ENCODE measurements at places on chromosomes 2 and 18.

- DNase-seq = no peak
These were observed 130.9 kb upstream of the SMAD7 start for GRCh38 chr18:49081511-49082155.

DNA sequence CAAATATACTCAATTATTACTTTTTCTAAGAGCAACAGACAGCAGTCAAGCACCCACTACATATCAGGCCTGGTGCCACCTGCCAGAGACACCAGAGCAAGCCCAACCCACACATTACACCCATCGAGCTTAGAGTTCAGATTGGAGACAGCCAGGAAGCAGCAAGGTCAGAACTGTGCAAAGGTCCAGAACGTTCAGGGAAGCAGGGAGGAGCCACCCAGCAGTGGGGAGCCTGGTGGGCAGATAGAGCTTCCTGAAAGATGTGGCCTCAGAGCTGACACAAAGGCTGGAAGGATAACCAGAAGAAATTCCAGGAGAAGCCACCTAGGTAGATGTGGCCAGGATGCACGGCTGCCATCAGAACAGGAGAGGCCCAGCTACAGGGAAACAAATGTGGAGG, 440.5 kb upstream of the ID2 start:
- no peak for DNase-seq

DNA sequence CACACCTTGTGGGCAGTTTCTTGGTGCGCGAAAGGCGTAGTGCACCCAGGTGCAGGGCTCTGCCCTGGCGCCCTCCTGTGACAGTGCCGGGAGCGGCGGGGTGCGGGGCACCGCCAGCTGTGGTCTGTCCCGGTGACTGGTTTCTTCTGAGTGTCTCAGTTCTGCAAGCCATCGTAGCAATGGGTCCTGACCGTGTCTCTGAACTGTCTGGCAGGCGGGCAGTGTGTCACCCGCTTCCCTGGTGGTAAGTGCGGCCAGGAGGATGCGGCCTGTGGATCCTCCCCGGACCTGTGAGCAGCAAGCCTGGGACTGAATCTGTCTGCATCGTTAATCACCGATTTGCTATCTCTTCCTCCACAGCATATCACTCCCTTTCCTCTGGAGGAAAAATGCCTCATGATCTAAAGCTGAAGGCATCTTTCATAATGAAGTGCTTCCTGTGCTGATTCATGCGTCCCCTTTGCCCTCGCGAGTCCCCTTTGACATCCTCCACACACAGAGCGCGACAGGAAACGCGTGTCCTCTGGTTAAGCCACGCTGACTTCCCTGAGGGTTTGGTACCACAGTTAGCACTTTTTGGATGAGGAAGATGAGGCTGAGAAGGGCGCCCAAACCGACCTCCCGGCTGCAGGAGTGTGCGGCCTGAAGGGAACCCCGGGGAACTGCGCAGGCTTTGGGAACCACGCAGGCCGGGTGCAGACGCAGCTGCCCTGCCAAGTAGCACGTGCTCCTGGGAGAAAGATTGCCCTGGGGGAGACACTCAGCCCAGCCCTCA, 416.0 kb upstream of the HS6ST1 start:
- no peak for DNase-seq

GRCh38 chr2:222248818-222249217, 50.0 kb downstream of the PAX3 start:
- no peak for DNase-seq

GRCh38 chr2:150621526-150622213, 134.2 kb upstream of the RND3 start:
- no peak for DNase-seq

- no peak for DNase-seq
These were observed 56.2 kb downstream of the CAVIN2 start for GRCh38 chr2:191790737-191791136.

GRCh38 chr2:1694371-1695271, 49.7 kb downstream of the PXDN start:
- DNase-seq = no peak

DNA sequence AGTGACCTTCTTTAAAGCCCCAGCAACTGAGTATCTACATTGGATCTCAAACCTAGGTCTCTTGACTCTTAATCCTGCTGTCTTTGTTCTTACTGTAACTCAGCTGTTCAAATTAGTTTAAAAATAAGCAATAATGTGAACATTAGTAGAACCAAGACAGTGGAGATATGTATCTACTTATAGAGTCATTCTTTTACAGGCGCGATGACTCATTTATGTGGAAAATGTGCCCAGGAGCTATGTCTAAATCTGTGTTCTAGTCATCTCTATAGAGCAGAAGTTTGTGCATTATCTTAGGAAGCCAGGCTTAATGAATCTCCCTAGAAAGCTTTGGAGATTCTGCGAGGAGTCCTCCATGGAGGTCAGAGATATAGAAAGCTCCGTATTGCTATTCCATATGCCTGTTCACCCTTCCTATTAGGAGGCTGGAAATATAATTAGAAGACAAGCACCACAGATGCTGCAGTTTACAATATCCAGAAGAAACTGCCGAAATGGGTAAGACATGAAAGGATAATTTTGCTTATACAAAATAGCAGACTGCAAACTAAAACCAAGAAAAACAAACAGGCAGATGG, 211.6 kb downstream of the TRIB2 start:
- no peak for DNase-seq

GRCh38 chr2:156379071-156379470, 46.5 kb upstream of the NR4A2 start:
- no peak for DNase-seq

GRCh38 chr2:2796207-2796606, 465.1 kb upstream of the MYT1L start:
- no peak for DNase-seq

DNA sequence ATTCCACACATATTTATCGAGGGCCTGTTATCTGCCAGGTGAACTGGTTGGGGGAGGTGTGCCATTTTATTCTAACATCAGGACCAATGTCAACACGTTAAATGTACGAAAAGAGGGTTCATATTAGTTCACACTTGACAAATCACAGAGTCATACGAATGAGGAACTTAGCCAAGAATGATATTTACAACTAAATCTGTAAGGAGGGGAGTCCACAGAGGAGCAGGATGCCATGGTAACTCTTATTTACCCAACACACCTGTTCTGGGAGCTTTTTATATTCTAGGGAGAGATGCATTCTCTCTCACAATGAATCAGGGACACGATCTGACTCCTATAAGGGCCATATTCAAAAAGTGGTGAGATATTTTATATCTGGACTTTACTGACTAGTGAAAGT, 144.1 kb downstream of the CDC42EP3 start:
- DNase-seq = no peak

DNA sequence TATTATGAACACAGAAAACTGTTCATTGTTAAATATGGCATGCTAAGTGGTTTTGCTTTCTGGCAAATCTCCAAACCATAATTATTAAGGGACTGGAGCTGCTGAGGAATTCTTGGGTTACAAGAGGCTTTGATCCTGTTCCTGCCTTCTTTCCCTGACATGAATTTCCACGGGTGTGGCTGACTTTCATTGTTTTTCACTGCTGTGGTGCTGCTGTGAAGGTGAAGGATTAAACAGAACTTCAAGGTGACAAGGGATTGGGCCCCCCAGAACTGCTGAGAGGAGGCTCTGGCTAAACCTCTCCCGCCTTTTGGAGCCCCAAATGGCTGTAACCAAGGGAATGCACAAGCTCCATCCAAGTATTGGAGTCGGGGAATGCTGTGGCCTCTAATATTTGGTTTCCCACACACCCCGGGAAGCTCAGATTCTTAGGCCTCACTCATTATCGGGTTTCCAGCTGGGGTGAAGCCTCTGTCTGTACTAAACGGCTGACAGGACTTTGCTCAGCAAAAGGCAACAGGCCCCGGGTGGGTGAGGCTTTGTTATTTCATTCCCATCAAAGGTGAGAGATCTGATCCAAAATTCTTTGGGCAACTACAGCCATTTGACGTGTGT, 29.0 kb upstream of the ZFP36L2 start:
- DNase-seq = no peak

- no peak for DNase-seq
These were observed 878.4 kb downstream of the CPS1 start for GRCh38 chr2:211434773-211435172.

GRCh38 chr2:11738589-11739436, 7.6 kb upstream of the LPIN1 start:
- DNase-seq = peak; percentile 78

DNA sequence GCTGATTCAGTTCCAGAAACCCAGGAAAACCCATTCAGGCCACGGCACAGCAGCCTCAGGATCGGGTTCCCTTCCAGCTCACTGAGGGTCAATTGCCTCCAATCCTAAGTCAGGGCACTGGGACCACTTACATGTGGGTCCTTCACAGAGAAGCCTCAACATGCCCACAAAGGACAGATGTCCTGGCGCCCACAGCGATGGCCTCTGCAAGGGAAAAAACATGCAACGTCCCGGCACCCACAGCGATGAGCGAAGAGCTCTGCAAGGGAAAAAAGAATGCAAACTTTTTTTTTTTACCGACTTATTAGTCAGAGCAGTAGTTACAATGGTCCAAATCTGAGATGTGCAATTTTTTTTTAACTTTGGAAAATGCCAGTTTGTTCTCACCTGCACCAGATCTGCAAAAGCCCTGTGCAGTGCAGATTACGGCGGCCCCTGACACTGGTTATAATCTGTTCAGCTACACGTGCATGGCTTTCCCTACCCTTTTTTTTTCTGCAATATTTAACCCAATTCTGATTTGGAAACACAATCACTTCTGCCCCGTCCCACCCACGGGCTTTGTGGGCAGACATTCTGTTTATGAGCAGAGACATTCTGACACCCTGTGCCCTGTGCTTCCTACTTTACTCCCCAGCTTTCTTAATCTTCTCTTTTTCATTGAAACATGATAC, 159.3 kb upstream of the SALL3 start:
- no peak for DNase-seq

DNA sequence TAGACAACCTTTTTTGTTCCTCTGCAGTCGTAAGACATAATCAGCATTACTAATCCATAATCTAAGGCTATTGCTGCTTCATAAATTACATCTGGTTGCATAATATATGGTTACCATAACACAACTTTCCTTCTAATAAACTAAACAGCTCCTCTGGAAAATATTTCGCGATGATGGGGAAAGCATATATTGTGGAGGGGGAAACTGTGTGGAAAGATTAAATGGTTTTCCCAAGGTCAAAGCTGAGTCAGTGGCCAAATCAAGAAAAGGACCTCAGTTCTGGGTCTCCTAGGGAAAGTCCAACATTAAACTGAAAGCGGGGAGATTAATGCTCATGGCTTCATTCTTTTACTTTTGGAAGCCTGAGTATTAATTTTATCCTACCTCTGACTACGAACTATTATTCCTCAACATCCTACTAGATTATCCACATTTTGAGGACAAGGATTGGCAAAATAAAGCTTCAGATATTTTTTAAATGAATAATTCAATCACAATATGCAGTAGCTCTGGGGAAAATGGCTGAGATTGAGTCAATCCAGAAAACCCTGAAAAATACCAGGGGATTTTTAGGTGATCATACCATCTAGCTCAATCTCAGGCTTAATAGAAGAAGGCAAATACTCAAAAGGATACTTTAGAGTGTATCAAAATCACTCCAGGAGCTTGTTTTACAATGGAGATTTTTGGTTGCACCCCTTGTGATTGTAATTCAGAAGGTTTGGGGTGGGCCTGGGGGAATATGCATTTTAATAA, 33.8 kb upstream of the STK17B start:
- DNase-seq = no peak

DNA sequence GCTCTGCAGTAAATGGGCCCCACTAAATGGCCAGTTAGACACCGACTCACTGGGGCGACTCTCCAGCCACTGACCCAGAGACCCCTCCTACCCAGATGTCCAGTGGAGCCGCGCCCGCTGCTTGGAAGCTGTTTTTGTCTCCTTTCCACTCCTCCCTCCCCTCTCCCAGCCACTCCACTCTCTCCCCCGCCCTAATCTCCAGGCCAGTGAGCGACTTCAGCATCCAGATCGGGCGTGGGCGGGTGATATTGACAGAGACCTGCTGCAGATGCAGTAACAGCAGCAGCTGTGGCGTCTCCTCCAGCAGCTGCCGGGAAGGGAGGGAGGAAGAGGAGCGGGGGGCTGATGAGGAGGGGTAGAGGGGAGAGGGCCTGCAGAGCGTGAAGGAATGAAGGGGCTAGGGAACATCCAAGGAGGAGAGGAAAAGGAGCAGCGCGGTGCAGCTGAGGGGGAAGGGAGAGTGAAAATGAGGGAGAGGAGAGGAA, at the start of gene SCN7A:
Gene SCN7A (minus strand): TSS at position 110 of the 485 bp plus-strand sequence. CDS start 16,553 bp downstream, outside the sequence.
- DNase-seq = peak; percentile 86

- no peak for DNase-seq
These were observed 59.9 kb downstream of the DYM start for GRCh38 chr18:49400398-49401072.

DNA sequence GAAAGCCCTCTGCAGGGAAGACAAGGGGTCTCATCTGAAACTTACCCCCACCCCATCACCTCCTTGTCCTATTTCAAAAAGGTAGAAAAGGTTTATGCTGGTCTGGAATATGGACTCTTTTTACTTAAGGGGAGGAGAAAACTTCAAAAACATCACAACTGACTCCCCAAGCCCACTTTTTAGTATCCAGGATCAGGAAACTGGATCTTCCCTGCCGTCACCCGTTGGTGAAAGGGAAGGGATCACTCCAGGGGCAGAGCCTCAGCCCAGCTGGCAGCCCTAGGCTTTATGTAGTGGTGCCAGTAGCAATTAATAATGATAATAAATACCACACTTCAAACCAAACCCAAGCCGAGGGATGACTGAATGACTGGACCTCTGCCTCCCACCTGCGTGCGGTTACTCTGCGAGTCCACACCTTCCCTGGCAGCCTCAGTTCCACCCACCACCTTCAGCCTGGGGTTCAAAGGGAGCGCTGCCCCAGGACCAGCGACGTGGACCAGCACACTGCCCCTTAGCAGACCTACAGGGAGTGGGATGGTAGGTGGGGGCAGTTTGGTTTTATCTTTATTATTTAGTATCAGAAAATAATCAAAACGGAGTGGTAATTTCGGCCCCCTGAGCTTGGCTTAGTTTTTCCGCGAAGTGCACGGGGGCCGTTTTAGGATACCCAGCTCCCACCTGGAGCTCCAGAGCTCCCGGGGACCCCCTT, 4.9 kb upstream of the GATA6 start:
- peak; percentile 50 for DNase-seq

DNA sequence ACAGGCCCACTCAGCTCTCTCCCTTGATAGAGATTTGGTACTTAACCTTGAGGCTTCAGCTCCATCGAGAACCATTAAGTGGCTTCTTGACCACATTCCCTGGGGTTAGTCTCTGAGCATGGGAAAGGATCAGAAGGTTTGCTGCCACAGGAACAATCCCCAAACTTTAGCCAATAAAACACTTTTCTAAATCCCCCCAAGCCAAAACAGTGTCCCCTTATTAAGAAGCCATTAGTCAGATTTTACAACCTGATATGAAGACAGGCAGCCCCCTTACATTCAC, 37.7 kb upstream of the SLC8A1 start:
- no peak for DNase-seq

GRCh38 chr18:41828137-41828536, 126.9 kb upstream of the PIK3C3 start:
- no peak for DNase-seq

GRCh38 chr18:21080576-21080975, 31.0 kb downstream of the ROCK1 start:
- no peak for DNase-seq

GRCh38 chr2:216015722-216016464, 2.5 kb upstream of the MREG start:
- no peak for DNase-seq
